ENCODE measurements at places on chromosomes 2 and 18. TPM values are rescaled to one million over a fixed set of nuclear protein-coding genes. Genes with fewer than 3 reads are reported as not detected.

Gene SPP2
- total RNA-seq = not detected

Gene SERPINB4
- not detected for total RNA-seq

Gene MTERF4
- 41.3 TPM for total RNA-seq

Gene OSBPL6
- total RNA-seq = 2.7 TPM

Gene KHK
- 15.2 TPM for total RNA-seq

Gene ERFE
- total RNA-seq = 0.08 TPM
